ENCODE measurements at places on chromosomes 1 and 21. TPM values are rescaled to one million over a fixed set of nuclear protein-coding genes. Genes with fewer than 3 reads are reported as not detected.

ADAMTS1 gene
- 284 TPM for total RNA-seq

PCP4 gene
- total RNA-seq = not detected

TOMM40L gene
- 9.1 TPM for total RNA-seq

EPHB2 gene
- total RNA-seq = 24.9 TPM

CCDC27 gene
- not detected for total RNA-seq

AZIN2 gene
- total RNA-seq = 8.1 TPM

CCDC185 gene
- not detected for total RNA-seq

GJA4 gene
- total RNA-seq = not detected

LCE2A gene
- total RNA-seq = not detected

RPS27 gene
- 2,665 TPM for total RNA-seq

PCBP3 gene
- 1.2 TPM for total RNA-seq

DNA sequence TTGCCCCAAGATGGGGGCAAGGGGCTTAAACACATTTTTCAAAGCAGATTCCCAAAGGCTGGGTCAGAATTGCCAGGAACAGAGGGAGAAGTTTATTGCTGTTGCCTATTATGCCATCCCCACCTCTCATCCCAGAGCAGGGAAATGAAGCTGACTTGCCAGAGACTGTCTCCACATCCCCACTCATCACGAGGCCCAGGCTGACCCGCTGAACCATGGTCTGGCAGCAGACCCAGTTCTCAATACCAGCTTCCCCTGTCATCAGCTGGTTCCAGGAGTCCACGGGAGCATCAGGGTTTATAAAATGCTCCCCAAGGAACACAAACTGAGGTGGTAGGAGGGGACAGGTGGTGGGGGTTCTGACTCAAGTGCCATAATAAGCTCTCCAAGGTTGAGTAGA is 605.9 kb downstream of the NPHP4 start:
- no peak for DNase-seq

DNA sequence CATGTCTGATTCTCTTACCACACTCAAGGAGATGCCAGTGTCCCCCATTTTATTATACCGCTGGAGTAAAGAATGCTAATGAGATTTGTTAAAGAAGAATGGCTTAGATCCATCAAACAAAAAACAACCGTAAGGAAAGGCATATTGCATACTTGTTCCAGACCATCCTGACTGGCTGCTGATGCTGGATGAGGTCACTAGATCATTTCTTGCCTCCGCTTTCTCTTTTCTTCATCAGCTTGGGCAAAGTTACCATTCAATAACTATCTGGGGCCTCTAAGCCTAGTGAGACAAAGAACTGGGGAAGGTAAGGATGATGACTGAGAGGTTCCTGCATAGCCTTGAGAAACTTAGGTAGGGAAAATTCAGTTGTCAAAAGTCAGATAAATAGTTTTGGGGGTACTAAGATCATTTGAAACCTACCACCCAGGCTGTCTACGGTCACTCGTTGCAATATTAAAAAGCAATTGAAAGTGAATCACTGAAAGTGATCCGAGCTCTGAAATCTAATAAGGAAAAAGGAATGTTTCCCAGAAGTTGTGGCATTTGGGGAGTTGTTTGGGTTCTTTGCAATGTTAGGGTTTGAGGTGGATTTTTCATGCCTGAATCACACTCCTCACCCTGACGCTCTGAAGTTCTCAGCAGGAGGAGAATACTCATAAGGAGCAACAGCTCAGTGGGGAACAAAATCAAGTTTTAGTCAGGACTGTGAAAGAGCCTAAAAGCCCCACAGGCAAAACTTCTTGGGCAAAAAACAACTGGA is 176.8 kb downstream of the HHIPL2 start:
- peak; percentile 91 for DNase-seq

GRCh38 chr1:92211166-92211565 is 6.5 kb upstream of the C1orf146 start:
- peak; percentile 65 for DNase-seq

DNA sequence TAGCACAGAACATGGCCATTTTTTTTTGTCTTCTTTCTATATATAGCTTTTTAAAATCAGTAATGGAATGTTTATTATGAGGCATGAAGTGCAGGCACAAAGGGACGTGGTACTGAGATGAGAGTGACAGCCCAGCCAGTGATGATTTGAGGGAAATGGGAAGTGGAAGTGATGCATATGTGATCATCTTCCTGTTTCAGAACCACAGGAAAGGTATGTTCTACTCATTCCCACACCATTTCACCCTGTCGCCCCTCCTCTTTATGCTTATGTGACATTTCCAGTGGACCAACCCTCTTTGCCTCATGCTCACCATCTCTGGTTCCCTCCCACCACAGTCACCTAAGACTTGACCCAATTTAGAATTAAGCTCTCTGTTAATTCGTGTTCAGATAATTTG is 24.3 kb downstream of the PTGS2 start:
- DNase-seq = no peak

DNA sequence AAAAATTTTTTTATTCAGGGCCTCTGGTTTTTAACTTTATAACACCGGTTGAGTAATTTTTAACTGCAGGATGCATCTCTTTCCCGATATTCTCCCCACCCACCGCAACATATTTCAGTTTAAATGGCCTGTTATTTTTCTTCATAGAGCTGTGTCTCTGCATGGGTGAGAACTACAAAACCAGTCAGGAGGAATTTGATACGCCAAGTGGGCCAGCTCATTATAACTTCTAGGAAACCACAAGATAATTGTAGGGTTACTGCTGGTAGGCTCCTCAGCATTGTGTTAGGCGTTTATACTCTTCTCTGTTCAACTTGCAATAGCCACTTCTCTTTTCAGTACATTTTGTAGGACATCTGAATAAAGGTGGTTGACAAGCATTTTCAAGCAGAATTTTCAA is 169.7 kb downstream of the PBX1 start:
- no peak for DNase-seq

DNA sequence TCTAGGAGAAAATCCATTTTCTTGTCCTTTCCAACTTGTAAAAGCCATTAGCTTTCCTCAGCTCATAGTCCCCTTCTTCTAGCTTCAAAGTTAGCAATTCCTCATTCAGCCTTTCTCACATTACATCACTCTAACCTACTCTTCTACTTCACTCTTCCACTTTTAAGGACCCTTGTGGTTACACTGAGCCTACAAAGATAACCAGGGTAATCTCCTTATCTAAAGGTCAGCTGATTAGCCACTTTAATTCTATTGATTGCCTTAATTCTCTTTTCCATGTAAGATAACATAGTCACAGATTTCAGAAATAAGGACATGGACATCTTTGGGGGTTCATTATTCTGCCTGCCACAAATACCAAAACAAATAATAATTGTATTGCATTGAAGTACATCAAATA is 8.5 kb upstream of the SPATA6 start:
- no peak for DNase-seq

GRCh38 chr1:198462365-198463019 is 78.0 kb downstream of the ATP6V1G3 start:
- DNase-seq = peak; percentile 55

- DNase-seq = no peak
These were observed 16.5 kb downstream of the FAAP20 start for GRCh38 chr1:2177946-2178538.

DNA sequence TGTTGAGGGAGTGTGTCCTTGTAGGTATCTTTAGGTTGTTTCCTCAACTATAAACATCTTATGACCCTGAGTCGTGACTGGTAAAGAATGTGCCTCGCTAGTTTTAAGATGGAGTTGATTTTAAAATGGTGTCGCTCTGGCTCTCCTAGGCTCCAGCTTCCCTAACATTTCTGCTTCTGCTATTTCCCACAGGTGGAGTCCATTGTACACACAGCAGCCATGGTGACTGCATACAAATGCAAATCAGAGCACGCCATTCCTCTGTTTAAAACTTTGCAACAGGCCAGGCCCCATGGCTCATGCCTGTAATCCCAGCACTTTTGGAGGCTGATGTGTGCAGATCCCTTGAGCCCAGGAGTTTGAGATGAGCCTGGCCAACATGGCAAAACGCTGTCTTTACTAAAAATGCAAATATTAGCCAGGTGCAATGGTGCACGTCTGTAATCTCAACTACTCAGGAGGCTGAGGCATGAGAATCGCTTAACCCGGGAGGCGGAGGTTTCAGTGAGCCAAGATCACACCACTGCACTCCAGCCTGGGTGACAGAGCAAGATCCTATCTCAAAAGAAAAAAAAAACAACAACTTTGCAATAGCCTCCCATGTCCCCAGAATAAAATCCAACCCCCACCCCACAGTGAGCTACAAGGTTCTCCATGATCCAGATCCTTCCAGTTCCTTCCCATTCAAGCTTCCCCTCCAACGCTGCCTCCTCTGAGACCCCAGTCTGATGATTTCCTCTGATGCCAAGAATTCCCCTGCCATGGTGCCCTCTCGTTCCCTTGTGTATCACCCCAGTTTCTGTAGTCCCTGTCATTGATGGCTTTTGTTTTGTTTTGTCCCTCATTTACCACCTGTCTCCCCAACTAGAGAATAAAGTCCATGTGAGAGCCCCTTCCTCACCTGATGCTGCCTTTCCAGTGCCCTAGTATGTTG is 36.9 kb upstream of the KLHDC7A start:
- no peak for DNase-seq
